ENCODE measurements at places on chromosomes 2 and 18.

GRCh38 chr2:27074738-27075565 is 3.5 kb upstream of the EMILIN1 start:
- no peak for DNase-seq

GRCh38 chr2:98578231-98578630 is 30.1 kb downstream of the COA5 start:
- no peak for DNase-seq

- DNase-seq = peak; percentile 53
Measured at GRCh38 chr2:17594533-17595401, 54.3 kb downstream of the VSNL1 start.

- DNase-seq = no peak
Measured at GRCh38 chr2:26574066-26574899, 66.9 kb downstream of the CIB4 start.

- peak; percentile 40 for DNase-seq
Measured at GRCh38 chr18:8298186-8298585, 311.1 kb upstream of the RAB12 start.

GRCh38 chr2:134146620-134147019 is 107.3 kb upstream of the MGAT5 start:
- DNase-seq = peak; percentile 88

DNA sequence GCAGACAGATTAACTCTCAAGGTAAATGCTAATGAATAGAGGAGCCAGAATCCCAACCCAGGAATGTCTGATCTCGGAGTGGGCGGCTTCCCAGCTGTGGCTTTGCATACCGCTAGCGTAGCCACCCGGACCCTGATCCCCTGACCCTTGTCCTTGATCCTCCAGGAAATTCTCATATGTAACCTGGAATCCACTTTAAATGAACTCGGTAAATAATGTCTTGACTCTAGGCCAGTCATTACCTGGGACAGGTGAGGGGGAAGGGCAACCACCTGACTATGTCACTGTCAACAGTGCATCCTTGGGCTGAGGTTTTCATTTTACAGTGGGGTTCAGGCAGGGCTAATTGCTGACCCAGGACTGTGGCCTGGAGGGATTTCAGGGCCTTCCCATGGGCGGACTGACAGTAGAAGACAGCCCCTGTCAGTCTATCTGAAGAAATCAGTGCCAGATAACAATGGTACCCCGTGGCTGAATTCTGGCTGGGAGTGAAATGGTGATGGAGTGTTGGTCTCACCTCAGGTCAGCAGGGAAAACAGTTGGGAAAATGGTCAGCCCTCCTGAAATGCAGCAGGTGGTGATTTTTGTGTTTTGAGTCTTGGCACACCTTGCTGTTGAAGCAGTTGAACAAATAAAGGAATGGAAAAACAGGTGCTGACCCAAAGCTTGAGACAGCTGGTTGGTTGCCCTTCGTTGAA is 9.6 kb downstream of the ACKR3 start:
- no peak for DNase-seq

DNA sequence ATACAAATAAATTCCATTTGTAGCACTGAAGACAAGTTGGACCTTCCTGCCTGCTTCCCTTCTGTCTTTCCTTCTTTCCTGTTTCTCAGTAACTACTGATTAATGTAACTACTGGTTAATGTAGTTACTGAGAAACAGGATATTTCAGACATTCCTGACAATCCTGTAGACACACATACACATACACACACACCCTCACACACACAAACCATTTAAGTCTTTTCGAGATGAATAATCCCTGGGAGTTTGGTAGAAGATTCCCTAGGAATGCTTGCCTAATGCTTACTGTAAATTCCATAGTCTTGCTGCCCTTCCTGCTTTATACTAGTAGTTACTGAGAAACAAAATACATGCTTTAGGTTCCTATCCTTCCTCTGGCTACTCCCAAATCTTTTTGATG is 83.9 kb downstream of the PIK3C3 start:
- DNase-seq = peak; percentile 97

- DNase-seq = no peak
Measured at GRCh38 chr18:69727912-69728572, 219.6 kb downstream of the CD226 start.

GRCh38 chr2:23617811-23618215 is 232.8 kb downstream of the KLHL29 start:
- DNase-seq = peak; percentile 52

DNA sequence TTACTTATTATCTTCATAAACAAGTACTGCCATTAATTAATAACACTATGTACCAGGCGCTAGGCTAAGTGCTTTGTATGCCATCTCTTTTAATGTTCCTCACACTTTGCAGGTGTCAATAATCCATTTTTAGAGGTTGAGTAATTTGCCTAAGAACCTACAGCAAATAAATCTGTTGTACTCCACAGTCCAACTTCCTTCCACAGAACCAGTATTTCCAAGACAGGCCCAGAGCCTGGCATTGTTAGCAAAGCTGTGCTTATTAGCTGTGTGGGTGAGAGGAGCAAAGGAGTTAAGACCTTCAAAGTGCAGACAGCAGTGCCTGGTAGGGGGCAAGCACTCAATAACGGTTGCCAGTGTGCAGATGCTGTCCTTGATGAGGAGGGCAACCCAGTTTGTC is 14.2 kb upstream of the PTPN4 start:
- DNase-seq = no peak

- no peak for DNase-seq
Measured at GRCh38 chr2:39000552-39000951, 110.9 kb downstream of the ARHGEF33 start.

- DNase-seq = no peak
Measured at GRCh38 chr2:29724282-29724681, 197.1 kb downstream of the ALK start.

DNA sequence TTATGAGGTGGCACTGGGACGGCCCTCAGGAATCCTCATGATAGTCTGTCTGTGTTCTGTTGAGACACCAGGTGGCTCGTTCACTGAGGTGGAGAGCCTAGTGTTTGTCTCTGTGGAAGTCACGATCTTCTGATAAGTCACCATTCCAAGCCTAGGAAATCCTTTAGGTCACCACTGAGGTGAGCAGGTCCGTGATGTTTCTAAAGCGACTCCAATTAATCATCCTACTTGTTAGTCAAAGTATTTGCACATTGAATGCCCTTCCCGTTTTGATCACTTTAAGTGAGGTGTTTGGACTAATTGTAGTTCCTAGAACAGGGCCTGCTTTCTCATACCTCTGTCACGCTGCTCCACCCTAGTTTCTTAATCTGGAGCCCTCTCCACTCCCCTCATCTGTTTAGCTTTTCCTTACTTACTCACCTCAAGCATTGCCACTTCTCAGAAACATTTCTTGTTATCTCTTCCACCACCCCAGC is 28.0 kb upstream of the DSG3 start:
- no peak for DNase-seq

GRCh38 chr18:13553449-13553848 is 172.9 kb downstream of the FAM210A start:
- no peak for DNase-seq

- no peak for DNase-seq
Measured at GRCh38 chr2:186480991-186481390, 5.1 kb upstream of the ZC3H15 start.

- DNase-seq = peak; percentile 94
Measured at GRCh38 chr2:236679884-236680860, 110.5 kb downstream of the ACKR3 start.

GRCh38 chr2:19041434-19042041 is 316.9 kb downstream of the OSR1 start:
- no peak for DNase-seq

GRCh38 chr2:118278046-118278445 is 189.8 kb downstream of the INSIG2 start:
- no peak for DNase-seq

DNA sequence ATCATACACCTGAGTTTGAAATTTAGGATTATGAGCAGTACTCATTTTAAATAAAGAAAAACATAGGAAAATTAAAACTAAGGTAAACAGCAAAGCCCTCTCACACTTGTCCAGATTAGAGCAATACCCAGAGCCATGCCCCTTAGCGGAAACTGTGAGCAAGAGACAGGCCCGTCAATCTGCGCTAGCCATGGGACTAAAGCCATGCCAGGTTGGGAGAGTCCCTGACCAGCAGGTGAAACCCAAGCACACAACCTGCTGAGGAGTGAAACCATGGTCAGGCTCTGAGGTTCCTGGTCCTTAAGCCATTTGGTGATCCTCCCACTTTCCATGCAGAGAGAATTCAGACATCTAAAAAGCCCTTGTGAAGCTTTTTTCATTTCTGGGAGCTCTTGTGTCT is 494.3 kb downstream of the STK39 start:
- DNase-seq = no peak

DNA sequence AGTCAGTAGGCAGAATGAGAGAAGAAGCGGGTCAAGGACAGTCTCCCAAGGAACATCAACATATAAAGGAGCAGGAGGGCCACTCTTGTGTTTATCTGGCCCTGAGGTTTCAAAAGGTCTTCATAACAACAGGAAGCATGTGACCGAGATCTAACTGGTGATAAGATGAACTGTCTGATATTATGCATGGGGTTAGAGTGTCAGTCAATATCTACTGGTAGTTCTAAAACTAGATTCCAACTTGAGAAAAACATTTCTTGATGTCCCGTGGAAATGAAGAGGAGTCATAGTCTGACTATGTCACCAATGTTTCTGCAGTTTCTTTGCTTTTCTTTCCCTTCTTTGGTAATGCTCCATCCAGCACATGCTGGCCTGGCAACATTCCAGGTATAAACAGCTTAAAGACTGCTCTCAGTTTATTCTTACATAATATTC is 77.5 kb upstream of the ITPRID2 start:
- DNase-seq = peak; percentile 92

- no peak for DNase-seq
Measured at GRCh38 chr18:61127714-61128467, 205.3 kb upstream of the CDH20 start.

GRCh38 chr2:145012214-145012670 is 492.3 kb upstream of the ZEB2 start:
- peak; percentile 53 for DNase-seq

- no peak for DNase-seq
Measured at GRCh38 chr2:14752295-14752694, 119.8 kb downstream of the LRATD1 start.

- DNase-seq = no peak
Measured at GRCh38 chr2:164840458-164840929, 1.1 kb downstream of the COBLL1 start.

- no peak for DNase-seq
Measured at GRCh38 chr18:47800248-47800647, 130.2 kb downstream of the SMAD2 start.

DNA sequence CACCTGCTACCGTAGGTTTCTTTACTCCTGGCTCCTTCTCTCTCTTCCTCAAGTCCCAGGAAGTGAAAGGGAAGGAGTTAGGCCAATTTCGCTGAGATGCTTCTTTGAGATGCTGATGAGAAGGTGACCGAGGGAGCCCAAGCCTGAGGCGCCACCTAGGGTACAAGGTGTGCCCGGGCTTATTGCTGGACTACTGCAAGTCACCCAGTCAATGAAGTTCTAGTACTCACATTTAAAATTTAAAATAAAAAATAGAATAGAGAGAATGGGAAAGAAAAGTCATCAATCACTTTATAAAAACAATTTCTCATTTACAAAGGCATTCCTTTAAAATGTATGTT is 45.3 kb downstream of the ACAA2 start:
- peak; percentile 51 for DNase-seq

All from fibroblast of skin of back (primary cell).